Hippocampal formation (tissue), 2 donors: ENCODE measurements at places on chromosomes 7 and 10.

DNA sequence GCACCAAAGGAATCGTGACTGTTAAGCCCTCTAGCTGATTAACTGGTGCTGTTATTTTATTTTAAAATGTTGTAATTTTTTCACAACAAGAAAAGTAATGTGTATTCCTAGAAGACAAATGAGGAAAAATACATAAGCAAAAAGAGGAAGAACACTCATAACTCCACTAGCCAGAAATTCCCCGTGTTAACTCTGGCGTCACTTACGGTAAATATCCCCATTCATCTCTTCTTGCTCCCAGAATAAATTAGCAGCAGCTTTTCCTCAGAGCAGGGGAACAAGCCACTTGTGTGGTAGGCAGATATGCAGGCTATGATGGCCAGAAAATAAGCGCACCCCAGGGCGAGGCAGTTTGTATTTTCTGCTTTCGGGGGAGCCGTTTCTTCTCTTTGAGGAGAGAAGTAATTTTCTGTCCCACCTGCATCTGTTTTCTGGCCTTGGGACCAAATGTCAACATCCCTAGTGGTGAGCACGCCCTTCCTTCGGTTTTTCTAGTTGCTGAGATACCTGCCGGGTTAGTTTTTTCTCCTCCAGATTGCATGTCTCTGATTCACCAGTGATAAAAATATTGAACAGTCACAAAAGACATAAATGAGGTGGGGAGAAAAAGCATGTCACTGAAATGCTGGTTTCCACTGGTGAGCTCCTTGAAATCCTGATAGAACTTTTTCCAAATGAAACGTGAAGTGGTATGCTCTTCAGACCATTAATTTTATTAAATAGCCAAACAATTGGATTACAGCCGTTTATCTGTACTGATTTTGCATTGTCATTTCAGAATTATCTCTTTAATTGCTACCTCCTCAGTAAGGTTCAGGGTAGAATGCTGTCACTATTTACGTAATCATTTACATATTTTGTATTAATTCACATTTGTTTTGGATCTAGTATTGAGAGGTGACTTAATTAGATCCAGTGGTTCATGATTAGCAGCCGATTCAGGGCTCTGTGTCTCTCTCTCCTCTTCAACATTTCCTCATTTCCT is 268.1 kb downstream of the CAMK1D start:
- DNase-seq: no peak

GRCh38 chr7:10469476-10469875 is 504.2 kb upstream of the PHF14 start:
- DNase-seq: no peak

GRCh38 chr7:128904381-128905197 is 5.9 kb downstream of the KCP start:
- no peak for DNase-seq

GRCh38 chr10:119806334-119807130 is 66.1 kb downstream of the MCMBP start:
- no peak for DNase-seq

DNA sequence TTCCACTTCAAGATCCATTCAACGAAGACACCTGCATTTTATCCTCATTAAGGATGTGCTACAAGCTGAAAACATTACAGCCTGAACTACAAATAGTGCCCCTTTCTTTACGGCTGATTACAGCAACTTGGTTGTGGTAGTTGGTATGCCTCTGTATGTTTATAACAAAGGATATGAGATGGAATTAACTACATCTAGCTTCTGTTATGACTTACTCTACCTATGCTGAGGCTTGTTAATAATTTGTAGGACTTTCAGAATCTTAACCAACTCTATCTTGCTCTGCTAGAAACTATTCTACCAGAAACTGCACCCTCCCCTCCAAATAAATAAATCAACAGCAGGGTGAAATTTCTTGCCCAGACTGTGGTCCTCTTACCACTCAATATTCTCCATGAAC is 448.1 kb downstream of the GRM8 start:
- DNase-seq: no peak

GRCh38 chr10:69065406-69066361 is 22.2 kb upstream of the SRGN start:
- no peak for DNase-seq

DNA sequence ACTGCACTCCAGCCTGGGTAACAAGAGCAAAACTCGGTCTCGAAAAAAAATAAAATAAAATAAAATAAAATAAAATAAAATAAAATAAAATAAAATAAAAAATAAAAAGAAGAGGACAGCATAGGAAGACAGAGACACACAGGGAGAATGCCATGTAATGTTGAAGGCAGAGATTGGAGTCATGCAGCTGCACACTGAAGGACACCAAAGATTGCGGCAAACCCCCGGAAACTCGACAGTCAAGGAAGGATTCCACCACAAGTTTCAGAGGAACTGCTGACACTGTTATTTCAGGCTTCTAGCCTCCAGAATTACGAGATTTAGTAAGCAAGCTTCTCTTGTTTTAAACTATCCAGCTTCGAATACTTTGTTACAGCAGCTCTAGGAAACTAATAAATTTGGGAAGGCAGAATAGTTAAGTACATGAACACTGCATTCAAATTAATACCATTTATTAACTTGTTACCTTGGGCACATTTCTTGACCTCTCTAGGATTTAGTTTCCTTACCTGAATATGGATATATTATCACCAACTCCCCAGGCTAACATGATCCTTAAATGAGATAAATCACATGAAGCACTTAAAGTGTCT is 9.5 kb downstream of the CPED1 start:
- DNase-seq: no peak

DNA sequence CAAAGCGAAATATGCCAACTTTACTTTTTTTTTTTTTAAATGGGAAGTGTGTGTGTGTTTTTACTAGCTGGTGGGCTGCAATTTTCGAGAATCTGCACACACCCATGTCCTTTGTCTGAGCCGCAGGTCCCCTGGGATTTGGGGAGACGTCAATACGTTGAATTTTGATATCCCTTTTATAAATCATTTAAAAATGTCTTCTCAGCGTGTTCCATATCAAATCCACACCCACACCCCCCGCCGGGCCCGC is 404 bp upstream of the FMC1 start:
- no peak for DNase-seq

DNA sequence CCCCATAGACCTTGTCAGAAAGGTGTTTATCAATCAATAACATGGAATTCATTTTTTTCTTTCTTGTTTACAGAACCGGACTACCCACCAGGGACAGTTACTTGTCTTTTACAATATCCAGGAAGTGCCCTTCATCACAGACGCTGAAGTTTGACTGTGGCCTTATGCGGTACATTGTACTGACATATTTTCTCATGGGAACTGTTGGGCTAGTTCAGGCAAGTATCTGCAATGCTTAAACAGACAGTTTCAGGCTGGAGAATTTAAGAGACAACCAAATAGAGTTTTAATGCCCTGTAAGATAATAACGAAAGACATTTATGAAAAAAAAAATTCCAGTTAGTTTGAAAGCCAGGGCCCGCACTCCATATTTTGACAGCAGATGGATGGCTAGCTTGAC is 246.4 kb downstream of the GATA3 start:
- DNase-seq: no peak

GRCh38 chr10:72076756-72077155 is 11.6 kb downstream of the SPOCK2 start:
- DNase-seq: no peak

DNA sequence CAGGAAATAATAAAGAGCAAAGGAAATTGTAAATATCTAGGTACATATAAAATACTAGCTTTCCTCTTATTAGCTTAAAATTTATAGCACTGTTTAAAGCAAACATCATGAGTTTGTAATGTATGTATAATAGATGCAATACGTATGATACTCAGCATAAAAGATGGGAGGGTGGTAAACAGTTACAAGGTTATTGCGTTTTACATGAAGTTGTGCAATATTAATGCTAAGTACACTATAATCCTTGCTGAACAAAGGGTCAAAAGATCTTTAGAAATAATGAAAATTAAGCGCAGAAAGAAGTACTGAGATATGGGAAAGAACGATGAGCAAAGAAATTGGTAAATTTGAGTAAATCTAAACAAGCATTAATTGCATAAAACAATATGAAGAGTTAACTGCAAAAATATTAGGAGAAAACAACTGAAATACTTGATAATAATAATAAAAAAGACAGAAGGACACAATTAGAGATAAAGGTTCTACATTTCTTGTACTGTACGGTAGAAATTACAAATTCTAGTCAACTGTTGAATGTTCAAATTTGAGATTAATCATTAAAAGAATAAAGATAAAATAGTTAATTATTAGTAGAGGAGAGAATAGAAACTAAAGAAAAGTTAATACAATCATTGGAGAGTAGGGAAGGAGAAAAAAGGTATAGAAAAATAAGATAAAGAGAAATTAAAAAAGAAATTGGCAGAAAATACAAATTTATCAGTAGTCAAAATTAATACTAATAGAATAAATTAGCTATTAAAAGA is 17.9 kb downstream of the C10orf67 start:
- no peak for DNase-seq

- no peak for DNase-seq
Observed at GRCh38 chr7:36937754-36938563, 213.7 kb upstream of the AOAH start.

GRCh38 chr10:1179346-1180070 is 123.3 kb downstream of the WDR37 start:
- DNase-seq: no peak

DNA sequence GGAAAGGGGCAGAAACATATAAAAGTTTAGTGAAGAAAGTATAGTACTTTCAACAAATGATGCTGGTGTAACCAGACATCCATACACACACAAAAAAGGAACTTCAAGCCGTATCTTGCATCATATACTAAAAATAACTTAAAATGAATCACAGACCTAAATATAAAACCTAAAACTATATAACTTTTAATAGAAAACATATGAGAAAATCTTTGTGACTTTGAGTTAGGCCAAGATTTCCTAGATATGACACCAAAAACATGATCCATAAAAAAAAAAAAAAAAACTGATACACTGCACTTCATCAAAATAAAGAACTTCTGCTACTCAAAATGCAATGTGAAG is 40.9 kb downstream of the NUDCD3 start:
- DNase-seq: no peak

DNA sequence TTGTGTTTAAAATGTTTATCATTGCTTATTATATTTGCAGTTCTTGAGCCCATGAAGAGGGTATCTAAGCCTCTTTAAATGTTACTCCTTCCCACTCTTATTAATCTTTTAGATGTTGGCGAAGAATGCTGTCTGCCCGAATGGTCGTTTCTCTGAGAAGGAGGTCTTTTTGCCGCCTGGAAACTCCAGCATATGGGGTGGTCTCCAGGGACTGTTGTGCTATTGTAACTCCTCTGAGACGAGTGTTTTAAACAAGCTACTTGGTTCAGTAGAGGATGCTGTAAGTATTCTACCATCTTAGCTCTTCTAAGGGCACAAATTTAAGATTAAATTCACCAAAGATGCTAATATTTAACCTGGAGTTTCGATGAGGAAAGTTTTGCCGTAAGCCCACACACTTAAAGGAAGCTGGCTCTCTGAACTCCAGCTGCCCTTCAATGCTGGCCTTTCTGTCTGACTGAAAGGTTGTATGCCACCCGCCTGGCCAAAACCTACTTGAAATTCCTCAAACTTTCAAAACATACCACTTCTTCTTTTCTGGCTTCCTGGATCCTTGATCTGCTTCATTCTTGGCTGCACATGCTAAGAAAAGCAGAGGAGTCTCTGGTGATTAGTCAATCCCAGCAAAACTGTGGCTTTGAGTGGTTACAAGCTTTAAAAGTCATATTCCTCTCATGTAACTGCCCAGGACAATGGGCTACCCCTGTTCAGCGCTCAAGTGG is 74.7 kb downstream of the ABCA13 start:
- DNase-seq: no peak

- no peak for DNase-seq
Observed at GRCh38 chr10:112738606-112739591, 211.1 kb upstream of the TCF7L2 start.

GRCh38 chr10:77182803-77183202 is 454.8 kb downstream of the KCNMA1 start:
- no peak for DNase-seq

DNA sequence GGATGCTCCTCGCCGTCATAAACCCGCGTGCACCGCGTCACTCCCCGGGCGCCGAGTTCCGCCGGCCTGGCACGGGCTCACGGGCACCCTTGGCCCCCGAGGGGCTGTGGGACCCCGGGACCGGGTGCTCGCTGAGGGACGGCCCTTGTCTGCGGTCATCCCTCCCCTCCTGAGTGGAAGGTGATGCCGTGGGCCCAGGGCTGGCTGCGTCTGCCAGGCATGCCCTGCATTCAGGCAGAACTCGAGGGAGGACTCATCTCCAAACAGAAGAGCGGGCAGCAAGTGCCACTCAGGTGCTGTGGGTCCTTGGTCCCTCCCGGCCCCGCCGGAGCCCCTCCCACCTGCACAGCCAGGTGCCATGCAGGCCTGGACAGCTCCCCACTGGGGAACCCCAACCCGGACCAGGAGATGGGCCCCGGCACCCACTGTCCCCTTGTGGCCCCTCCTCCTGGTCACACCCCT is 61.3 kb downstream of the UNCX start:
- DNase-seq: no peak

DNA sequence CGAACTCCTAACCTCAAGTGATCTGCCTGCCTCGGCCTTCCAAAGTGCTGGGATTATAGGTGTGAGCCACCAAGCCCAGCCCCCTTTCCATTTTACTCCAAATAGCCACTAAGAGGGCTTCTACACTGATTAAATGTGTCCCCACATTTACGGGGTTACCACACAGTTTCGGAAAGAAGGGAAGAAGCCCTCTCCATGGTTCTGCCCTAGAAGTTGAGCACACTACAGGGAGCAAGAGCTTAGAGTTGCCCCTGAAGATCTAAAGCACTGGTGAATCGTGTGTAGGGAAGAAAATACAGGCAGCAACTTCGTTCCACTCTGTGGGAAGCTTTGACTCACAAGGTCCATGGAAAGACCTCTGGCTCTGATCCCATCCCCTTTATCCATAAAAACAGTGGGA is 133.0 kb upstream of the PRKCQ start:
- no peak for DNase-seq

DNA sequence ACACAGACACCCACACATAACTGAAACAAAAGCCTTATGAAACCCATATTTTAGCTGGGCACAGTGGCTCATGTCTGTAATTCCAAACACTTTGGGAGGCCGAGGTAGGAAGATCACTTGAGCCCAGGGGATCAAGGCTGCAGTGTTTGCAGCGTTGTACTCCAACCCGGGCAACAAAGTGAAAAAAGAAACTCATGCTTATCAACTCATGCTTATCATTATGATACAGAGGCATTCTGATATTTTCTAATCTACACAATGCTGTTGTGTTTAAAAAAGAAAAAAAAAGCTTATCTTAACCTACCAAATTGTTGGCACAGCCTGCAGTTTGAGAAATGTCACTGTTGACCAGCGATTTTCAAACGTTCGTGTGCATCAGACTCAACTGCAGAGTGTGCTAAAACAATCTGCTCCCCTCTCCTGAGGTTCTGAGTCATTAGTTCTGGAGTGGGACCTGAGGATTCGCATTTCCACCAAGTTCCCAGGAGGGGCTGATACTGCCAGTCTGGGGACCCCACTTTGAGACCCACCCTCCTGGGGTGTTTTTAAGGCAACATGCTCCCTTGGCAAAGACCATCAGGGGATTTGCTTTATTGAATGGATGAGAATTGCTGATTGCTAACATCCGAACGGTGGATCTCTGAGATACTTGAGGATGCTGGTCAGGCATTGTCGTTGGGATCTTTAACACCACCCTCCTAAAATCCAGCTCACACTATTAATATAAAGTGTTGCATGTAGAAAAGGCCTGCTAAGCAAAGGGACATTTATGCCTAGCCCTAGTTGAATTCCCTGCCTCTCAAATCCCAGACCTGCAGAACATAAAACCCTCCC is 16.2 kb downstream of the CHST3 start:
- no peak for DNase-seq

- DNase-seq: no peak
Observed at GRCh38 chr10:75924309-75924902, 493.0 kb downstream of the LRMDA start.
